ENCODE measurements at places on chromosomes 5 and 9.

DNA sequence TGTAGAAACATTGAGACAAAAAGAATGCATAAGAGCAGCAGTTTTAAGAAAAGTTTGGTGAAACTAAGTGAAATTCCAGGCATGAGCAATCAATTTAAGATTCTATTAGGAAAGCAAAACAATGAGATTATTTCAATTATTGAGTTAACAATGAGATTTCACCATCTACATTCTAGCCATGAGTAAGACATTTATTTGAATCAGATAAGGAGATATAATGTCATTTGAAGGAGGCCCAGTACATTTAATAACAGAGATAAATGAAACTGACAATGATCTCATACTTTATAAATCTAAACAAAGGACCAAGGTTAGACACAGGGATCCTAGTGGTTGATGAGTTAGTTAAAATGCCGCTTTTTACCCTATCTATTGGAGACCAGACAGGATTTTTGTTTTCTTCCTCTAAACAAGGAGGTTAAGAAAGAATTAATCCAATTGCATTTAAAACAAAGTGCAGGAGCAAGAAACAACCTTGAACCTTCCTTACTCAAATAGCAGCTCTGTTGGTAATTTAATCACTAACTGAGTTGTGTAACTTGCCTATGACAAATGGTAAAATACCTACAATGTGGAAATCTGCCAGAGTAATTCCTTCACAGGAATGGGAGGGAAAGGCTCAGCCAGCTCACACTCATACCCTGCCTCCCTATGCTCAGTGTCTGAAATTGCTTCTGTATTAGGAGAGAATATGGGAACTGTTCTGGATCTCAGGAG, 103.5 kb upstream of the NR3C1 start:
- no peaks in the 10 kb centered on the region for H3K4me1 ChIP-seq
- no peak overlapping the region for H3K4me3 ChIP-seq
- no peaks in the 10 kb centered on the region for H3K27me3 ChIP-seq
- H3K27ac ChIP-seq = no peak overlapping the region

GRCh38 chr5:127038550-127038949, 8.2 kb upstream of the MARCHF3 start:
- H3K27me3 ChIP-seq = peaks cover 2% of the 10 kb centered on the region
- no peak for DNase-seq
- H3K36me3 ChIP-seq = no peaks in the 10 kb centered on the region

GRCh38 chr5:134127376-134127861, 12.9 kb downstream of the TCF7 start:
- H3K27ac ChIP-seq = peak overlapping the region; percentile 98
- no peak for DNase-seq
- peaks cover 52% of the 10 kb centered on the region for H3K36me3 ChIP-seq

DNA sequence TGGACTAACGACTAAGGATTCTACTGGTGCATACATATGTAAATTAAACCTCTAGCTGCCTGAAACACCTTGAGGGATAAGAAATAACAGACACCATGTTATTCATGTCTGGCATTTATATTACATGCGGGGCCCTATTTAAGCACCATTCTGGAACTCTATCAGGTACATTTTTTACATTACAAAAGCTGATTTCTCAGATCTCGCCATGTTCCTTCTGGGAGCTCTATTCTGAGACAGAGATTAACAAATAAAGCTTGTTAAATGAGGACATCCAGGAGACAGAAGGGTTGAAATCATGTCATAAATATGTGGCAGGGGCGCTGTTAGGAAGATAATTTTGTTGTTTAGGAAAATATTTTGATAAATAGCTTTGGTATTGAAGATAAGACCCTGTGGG, 93.4 kb upstream of the SLIT3 start:
- no peaks in the 10 kb centered on the region for H3K4me1 ChIP-seq
- peaks cover 5% of the 10 kb centered on the region for H3K36me3 ChIP-seq
- peaks cover 6% of the 10 kb centered on the region for H3K27me3 ChIP-seq
- H3K4me3 ChIP-seq = no peak overlapping the region
- no peak overlapping the region for H3K27ac ChIP-seq
- no peak for DNase-seq

DNA sequence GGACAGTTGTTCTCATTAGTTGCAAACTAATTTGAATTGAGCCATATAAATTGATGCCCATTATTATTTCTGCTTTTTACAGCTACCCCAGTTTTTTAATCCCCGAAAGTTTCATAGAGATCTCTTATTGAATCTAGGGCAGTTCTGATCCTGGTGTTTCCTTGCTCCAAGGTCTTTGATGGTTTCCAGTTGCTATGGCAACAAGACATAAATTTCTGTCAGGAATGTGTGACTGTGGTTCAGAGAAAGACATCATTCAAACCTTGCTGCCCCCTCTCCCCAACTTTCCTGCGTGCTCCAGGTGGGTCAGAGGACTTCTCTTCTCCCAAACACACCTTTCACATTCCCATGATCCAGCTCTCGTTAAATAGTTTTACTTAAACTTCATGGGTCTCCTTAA, 63.4 kb downstream of the TAF11L14 start:
- H3K27ac ChIP-seq = no peak overlapping the region
- H3K36me3 ChIP-seq = no peaks in the 10 kb centered on the region
- H3K4me3 ChIP-seq = no peak overlapping the region
- DNase-seq = no peak
- no peaks in the 10 kb centered on the region for H3K4me1 ChIP-seq

GRCh38 chr9:107213561-107214028, 69.5 kb upstream of the RAD23B start:
- H3K4me1 ChIP-seq = peaks cover 14% of the 10 kb centered on the region
- peak overlapping the region; percentile 19 for H3K4me3 ChIP-seq
- no peaks in the 10 kb centered on the region for H3K36me3 ChIP-seq
- peak overlapping the region; percentile 4 for H3K27ac ChIP-seq
- DNase-seq = peak; percentile 2

GRCh38 chr5:133285583-133286021, 233.8 kb downstream of the HSPA4 start:
- H3K4me1 ChIP-seq = no peaks in the 10 kb centered on the region
- no peak overlapping the region for H3K4me3 ChIP-seq
- no peak for DNase-seq
- no peak overlapping the region for H3K27ac ChIP-seq
- H3K27me3 ChIP-seq = no peaks in the 10 kb centered on the region
- no peaks in the 10 kb centered on the region for H3K36me3 ChIP-seq

GRCh38 chr5:15070907-15071306, 199.3 kb upstream of the ANKH start:
- DNase-seq = no peak
- no peaks in the 10 kb centered on the region for H3K36me3 ChIP-seq
- no peaks in the 10 kb centered on the region for H3K4me1 ChIP-seq

DNA sequence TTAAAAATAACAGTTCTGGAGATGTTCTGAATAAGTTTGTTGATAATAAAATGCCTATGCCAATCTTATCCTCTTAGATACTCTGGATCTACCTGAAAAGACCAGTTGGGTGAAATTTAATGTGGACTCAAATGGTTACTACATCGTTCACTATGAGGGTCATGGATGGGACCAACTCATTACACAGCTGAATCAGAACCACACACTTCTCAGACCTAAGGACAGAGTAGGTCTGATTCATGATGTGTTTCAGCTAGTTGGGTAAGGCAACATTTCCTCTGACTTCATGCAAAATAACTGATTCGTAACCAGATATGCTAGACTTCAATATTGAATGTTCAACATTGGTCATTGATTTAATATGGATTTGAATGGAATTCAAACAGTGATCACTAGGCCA, 27.0 kb downstream of the ERAP2 start:
- peak overlapping the region; percentile 25 for H3K27ac ChIP-seq
- no peaks in the 10 kb centered on the region for H3K36me3 ChIP-seq
- peaks cover 16% of the 10 kb centered on the region for H3K4me1 ChIP-seq
- H3K4me3 ChIP-seq = no peak overlapping the region
- H3K27me3 ChIP-seq = no peaks in the 10 kb centered on the region

DNA sequence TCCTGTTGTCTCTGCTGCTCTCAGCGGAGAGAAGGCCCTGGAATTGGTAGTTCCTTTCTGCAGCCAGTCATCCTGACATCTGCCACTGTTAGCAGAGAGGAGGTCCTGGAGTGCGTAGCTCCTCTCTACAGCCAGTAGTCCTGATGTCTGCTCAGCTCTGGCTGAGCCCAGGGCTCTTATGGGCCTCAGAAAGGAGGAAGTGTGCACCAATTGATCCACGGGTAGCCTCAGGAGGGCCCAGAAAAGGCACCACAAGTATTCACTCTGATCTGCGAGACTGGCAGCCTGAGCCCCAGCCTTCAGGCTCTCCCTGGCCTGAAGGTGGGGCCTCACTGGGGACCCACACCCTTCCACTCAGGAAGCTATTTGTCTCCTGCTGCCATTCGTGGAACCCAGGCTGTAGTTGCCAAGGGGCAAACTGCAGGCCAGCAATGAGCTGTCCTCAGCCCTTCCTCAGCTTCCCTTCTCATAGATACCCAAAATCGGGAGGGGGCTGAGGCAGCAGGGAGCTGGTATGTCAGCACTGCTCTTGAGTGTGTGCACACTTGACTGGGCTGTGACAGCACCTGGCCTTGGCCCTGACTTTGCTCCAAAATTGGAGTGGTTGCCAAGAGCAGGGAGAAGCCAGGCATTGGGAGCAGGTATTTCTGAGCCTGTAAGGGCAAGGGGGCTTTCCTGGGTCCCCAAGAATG, 1049.5 kb upstream of the ACO1 start:
- H3K36me3 ChIP-seq = peaks cover 5% of the 10 kb centered on the region
- H3K4me3 ChIP-seq = no peak overlapping the region
- H3K27ac ChIP-seq = no peak overlapping the region
- H3K27me3 ChIP-seq = no peaks in the 10 kb centered on the region
- H3K4me1 ChIP-seq = peaks cover 17% of the 10 kb centered on the region

DNA sequence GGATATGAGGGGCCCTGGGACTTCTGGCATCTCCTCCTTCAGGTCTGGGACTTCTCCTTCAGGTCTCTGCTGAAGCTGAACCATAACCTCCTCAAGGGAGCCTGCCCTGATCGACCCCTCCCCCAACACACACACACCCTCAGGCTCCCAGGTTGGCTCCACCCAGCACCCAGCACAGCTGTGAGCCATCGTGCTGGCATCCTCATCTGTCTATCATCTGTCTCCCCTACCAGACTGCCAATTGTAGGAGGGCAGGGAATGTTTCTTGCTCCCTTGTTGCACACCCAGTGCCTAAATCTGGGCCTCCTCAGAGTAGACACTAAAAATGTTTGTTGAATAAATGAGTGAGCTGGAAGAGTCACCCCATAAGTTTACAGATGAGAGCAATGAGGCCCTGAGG, 71.4 kb downstream of the LRSAM1 start:
- peaks cover 3% of the 10 kb centered on the region for H3K4me1 ChIP-seq
- H3K27ac ChIP-seq = no peak overlapping the region
- no peaks in the 10 kb centered on the region for H3K27me3 ChIP-seq
- H3K4me3 ChIP-seq = no peak overlapping the region

DNA sequence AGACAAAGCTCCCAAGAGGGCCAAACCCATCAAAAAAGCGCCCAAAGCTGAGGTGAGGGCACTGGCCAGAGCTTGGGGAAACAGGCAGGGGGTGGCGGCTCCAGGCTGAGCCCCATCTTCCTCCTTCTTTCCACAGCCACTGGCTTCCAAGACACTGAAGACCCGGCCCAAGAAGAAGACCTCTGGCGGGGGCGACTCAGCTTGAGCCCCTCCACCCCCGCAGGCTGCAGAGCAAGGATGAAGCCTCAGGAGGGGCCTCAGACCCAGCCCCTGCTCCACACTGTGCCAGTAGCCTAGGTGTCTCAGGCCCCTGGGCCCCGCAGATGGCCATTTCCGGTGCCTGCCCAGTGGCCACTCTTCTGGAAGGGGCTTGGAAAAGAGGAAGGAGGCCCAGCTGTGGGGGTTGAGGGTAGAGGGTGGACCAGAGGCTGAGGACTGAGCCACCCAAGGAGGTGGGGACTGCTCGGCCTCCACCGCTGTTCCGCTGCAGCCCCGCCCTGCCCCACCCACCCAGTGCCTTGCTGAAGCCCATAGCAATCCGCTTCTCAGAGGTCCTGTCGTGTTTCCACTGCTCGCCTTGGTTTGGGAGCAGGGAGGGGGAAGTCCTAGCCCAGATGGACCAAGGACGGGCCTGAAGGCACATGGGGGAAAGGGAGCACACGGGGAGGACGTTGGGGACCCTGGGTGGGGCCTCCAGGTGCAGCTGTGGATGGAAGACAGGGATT, 6.9 kb downstream of the REEP2 start:
- H3K36me3 ChIP-seq = no peaks in the 10 kb centered on the region
- H3K4me3 ChIP-seq = no peak overlapping the region

DNA sequence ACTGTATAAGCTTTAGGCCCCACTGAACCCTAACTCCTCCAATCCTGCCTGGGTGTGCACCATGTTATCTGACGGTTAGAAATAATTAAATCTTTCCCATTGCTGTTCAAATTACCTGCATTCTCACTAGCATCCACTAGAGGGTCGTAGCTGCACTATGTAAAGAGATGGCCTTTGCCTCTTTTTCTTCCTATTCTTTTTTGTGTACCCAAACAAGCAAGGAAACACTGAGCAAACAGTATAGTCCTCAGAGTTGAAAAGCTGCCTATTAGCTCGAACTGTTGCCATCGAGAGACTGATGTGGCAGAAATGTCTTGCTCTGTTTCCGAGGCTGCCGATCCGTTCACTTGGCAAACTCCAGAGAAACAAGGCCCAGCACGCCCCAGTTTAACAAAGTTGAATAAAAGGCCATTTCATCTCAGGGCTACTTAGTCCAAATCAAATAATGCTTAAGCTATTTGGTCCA, 163.8 kb upstream of the TRPM3 start:
- H3K36me3 ChIP-seq = no peaks in the 10 kb centered on the region
- peak; percentile 18 for DNase-seq
- H3K4me1 ChIP-seq = no peaks in the 10 kb centered on the region
- no peak overlapping the region for H3K4me3 ChIP-seq
- H3K27me3 ChIP-seq = peaks cover 2% of the 10 kb centered on the region

GRCh38 chr5:120545951-120546350, 81.9 kb downstream of the PRR16 start:
- DNase-seq = no peak
- no peaks in the 10 kb centered on the region for H3K4me1 ChIP-seq
- no peaks in the 10 kb centered on the region for H3K27me3 ChIP-seq
- H3K4me3 ChIP-seq = no peak overlapping the region

GRCh38 chr5:157900644-157901043, 41.7 kb upstream of the CLINT1 start:
- H3K27me3 ChIP-seq = no peaks in the 10 kb centered on the region
- no peak overlapping the region for H3K27ac ChIP-seq
- no peaks in the 10 kb centered on the region for H3K4me1 ChIP-seq

DNA sequence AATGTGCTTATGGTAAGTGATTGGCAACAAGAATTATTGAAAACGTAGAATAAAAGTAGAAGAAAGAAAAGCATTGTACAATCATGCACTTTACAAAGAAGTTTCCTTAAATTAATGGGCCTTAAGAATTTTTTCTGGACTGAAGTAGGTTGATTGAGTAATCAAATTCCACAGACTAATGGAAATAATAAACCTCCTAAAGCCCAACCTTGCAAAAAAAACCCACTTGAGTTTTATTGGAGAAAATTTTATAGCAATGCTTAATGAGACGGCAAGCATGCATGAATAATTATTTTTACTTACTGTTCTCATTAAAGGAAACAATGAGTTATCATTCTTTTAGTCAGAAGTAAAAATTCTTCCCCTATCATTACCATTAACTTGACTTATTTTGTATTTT, 676.1 kb upstream of the C9orf72 start:
- H3K27ac ChIP-seq = no peak overlapping the region
- no peaks in the 10 kb centered on the region for H3K4me1 ChIP-seq
- H3K4me3 ChIP-seq = no peak overlapping the region
- no peak for DNase-seq
- H3K27me3 ChIP-seq = no peaks in the 10 kb centered on the region

GRCh38 chr9:104386013-104386412, 118.0 kb upstream of the OR13F1 start:
- no peaks in the 10 kb centered on the region for H3K4me1 ChIP-seq
- H3K27ac ChIP-seq = no peak overlapping the region
- no peak for DNase-seq
- H3K4me3 ChIP-seq = no peak overlapping the region
